ENCODE measurements at places on chromosomes 2 and 18.

DNA sequence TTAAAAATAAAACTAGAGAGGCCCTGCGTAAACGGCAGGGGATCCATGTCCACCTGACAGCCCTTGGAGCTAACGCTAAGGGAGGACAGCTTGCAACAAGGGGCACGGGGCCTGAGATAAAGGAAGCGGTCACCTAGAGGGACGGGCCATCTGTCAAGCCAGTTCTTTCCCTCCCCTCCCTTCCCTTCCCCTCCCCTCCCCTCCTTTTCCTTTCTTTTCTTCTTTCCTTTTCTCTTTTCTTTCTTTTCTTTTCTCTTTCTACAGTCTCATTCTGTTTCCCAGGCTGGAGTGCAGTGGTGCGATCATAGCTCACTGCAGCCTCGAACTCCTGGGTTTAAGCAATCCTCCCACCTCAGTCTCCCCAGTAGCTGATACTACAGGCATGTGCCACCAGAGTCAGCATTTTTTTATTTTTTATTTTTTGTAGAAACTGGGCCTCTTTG is 34.5 kb upstream of the CTAGE1 start:
- DNase-seq: no peak

DNA sequence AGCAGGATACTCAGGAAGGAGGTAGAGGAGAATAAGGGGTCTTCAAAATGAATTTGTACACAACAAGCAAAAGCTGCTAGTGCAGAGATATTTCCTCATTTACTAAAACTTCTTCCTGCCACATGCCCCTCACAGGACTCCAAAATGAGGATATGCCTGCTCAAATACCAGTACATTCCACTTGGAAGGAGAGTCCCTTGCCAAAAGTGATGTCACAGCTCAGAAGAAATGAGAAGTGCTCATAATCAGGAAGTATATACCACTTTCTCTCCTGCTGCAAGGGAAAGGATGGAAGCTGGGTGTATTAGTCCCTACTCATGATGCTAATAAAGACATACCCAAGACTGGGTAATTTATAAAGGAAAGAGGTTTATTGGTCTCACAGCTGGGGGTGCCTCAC is 87.7 kb upstream of the FSHR start:
- no peak for DNase-seq

- DNase-seq: no peak
These were observed 297.3 kb downstream of the CYRIA start for GRCh38 chr2:16368328-16368727.

- DNase-seq: no peak
These were observed 81.8 kb downstream of the TNS1 start for GRCh38 chr2:217920879-217921603.

DNA sequence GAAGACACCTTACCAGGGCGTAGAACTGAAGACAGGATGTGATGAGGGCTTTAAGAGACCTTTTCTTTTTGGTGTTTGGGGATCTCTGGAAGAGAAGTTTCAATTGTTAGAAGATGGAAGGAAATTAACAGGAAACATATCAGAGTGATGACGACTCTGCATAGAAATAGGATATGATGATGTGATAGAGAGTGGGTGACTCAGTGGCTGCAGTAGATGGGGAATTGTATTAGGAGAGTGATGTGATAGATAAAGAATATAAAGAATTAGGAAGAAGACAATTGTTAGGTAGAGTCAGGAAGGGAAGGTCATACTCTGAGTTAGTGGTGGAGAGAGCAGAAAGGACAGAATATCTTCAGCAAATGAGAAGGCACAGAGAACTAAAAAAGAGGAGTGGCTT is 593.9 kb downstream of the NYAP2 start:
- DNase-seq: no peak

GRCh38 chr2:205060269-205060668 is 515.0 kb downstream of the PARD3B start:
- DNase-seq: no peak

GRCh38 chr2:237500681-237501424 is 13.8 kb downstream of the MLPH start:
- no peak for DNase-seq
